ENCODE measurements at places on chromosomes 6 and 20.
A peak's percentile ranks its signal among the peaks of the same experiment; 100 is the strongest.

GRCh38 chr6:107186047-107186446 is 70.7 kb upstream of the BEND3 start:
- DNase-seq, result no peak

DNA sequence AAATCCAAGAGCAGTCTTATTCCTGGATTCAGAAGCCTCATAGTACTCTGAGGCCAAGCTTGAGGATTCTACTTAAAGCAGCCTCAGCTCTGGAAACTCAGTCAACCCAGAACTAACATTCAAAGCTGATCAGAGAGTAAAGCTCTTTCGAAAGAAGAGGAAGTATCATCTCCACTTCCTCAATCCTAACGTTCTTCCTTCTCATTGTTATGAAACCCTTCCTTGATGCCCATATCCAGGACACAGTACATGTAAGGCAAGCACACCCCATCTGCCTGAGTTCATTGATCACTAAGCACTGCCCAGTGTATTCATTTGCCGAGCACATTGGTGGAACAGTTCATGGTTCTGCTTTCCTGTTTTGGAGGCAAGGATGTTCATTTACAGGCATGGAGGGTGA is at the start of gene IPCEF1:
TSS of gene IPCEF1 (minus strand) at position 114 of the 400 bp plus-strand sequence. CDS start 90,856 bp downstream, outside the sequence.
- peak; percentile 5 for DNase-seq

GRCh38 chr20:44571362-44571988 is 10.9 kb upstream of the PKIG start:
- DNase-seq, result no peak

- DNase-seq, result no peak
Measured at GRCh38 chr6:3721810-3722621, 29.5 kb downstream of the PXDC1 start.

DNA sequence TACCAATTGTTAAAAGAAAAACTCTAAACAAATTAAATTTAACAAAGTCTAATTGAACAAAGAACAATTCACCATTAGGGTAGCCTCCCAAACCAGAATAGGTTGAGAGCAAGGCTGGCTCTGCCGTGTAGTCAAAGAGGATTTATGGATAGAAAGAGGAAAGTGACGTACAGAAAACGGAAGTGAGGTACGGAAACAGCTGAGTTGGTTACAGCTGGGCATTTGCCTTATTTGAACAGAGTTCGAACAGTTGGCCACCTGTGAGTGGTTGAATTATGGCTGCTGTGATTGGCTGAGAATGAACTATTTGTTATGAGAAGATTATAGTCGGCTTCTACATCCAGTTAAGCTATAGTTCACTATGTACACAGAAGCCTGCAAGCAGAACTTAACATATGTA is 18.5 kb upstream of the ISM1 start:
- DNase-seq, result peak; percentile 7

- DNase-seq, result no peak
Measured at GRCh38 chr6:144935181-144935580, 650.0 kb downstream of the UTRN start.

- no peak for DNase-seq
Measured at GRCh38 chr6:161415302-161415855, 141.5 kb upstream of the AGPAT4 start.

DNA sequence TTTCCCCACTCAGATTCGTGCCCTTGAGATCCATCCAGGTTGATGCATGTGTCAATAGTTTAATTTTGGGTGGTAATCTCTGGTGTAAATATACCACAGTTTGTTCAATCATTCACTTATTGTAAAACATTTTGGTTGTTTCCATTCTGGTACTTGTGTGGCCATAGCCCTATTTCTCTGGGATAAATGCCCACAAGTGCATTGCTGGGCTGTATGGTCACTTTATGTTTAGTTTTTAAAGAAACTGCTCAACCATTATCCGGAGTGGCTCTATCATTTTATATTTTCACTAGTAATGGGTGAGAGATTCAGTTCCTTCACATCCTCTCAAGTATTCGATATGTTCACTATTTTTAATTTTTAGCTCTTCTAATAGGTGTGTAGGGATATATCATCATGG is 60.7 kb upstream of the RNF24 start:
- DNase-seq, result no peak

- DNase-seq, result no peak
Measured at GRCh38 chr20:47174456-47175243, 181.8 kb downstream of the ZMYND8 start.

GRCh38 chr6:167537816-167538215 is 212.9 kb downstream of the TTLL2 start:
- DNase-seq, result no peak

DNA sequence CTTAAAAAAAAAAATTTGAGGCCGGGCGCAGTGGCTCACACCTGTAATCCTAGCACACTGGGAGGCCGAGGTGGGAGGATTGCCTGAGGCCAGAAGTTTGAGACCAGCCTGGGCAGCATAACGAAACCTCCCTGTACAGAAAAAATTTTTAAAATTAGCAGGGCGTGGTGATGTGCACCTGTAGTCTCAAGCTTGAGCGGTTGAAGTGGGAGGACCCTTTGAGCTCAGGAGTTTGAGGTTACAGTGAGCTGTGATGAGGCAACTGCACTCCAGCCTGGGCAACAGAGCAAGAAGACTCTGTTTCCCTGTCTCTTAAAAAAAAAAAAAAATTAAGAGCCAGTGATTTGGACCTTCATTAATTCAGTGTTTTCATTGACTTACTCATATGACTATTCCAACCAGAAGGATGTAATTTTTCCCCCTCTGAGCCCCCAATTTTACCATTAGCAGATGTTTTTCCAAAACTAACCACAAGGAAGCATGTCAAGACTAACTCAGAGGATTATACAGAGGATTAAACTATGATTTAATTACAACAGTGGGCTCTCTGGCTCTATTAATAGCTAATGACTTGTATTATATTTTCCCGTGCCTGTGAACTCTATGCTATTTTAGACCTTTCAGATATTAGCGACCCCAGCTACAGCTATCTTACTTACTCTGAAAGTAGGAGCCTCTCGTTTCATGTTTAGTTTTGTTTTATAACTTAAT is 75.1 kb downstream of the ARID1B start:
- DNase-seq, result peak; percentile 92
